NCI-H345 (cell line): ENCODE measurements at places on chromosomes 2 and 18.

- DNase-seq, result no peak
Observed at GRCh38 chr2:230593765-230594164, 118.9 kb upstream of the CAB39 start.

- DNase-seq, result no peak
Observed at GRCh38 chr18:28594034-28594433, 417.1 kb upstream of the CDH2 start.

DNA sequence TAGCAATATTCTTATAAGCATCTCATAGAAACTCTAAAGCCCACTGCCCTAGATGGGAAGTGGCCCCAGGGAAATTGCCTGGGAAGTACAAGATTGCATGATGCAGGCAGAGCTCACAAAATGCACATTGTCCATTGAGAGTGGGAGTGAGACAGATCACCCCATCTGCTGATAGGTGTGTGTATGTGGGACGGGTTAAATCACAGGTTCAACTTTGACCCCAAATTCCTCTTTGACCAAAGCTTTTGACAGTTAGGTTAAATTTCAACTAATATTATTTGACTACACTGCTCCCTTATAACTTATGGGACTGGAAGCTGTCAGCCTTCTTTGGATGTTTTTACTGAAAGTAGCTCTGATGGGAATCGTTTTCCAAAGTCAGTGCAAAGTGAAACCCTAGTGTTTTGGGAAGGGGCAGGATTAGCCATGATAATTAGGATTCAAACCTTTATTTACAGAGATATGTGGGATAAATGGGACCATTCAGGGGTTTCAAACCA, 11.4 kb upstream of the FABP1 start:
- no peak for DNase-seq

DNA sequence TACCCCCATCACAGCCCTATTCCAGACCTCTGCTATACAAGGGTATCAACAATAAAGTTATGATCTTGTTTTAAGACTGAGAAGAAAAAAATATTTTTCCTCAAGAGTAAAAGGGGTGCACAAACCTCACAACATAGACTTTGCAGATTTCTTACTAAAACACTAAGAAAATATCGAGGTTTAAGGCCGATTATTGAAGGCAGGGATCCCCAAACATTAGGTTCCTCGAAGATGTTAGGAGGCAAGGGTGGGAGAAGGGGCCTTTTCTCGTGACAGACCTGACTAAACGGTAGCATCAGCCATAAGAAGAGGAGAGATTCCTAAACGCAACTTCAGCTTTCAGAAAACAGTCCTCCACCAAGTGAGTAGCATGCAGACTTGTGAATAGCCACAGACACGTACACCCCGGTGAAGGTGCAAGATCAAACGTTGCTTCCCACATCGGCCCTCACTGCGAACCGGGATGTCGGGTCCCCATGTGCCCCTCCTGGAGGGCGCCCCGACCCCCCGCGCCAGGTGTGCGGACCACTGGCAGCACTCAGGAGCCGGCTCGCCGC, 678 bp downstream of the PIAS2 start:
- DNase-seq, result peak; percentile 36

DNA sequence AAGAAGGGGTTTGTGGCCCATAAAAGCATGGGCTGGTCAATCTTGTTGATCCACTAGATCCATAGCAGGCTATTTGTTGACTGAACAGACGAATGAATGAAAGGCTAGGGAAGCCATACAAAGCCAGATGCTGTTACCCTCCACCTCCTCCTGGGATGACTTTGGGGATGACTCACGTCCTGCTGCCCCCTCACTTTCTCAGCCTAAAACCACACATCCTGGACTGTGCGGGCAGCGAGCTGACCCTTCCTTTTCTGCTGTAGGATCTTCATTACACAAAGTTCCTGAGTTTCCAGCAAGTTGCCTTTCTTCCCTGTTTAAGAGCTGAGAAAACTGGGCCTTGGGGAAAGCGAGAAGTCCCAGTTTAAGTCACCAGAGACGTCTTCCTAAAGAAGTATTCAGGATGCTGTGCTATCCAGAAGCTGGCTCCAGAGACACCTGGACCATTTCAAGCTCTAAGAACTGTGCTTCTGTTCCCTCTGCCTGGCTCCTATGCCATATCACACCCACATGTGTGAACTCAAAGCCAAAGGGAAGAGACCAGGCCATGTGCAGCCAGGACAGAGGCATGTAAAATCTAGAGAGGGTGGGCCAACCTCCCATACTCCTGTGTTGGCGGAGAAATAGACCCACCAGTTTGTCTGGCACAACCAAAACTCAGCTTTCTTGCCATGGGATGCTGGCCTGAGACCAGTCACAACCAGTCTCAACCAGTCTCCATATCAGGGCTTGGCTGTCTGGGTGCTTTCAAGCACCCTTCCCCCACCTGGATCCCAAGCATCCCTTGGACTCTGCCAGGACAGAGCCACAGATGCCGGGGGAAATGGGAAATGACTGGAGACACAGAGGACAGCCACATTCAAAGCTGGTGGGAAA, 4.7 kb upstream of the SLC20A1 start:
- no peak for DNase-seq

DNA sequence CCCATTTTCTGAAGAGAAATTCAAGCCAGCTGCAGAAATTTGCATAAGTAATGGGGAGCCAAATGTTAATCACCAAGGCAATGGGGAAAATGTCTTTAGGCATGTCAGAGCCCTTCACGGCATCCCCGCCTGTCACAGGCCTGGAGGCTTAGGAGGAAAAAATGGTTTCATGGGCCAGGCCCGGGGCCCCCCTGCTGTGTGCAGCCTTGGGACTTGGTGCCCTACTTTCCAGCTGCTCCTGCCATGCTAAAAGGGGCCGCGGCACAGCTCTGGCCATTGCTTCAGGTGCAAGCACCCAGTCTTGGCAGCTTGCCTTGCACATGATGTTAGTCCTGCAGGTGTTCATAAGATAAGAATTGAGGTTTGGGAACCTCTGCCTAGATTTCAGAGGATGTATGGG, 1235.7 kb downstream of the DPP10 start:
- DNase-seq, result no peak

- no peak for DNase-seq
Observed at GRCh38 chr2:45675263-45675812, 23.9 kb downstream of the PRKCE start.

DNA sequence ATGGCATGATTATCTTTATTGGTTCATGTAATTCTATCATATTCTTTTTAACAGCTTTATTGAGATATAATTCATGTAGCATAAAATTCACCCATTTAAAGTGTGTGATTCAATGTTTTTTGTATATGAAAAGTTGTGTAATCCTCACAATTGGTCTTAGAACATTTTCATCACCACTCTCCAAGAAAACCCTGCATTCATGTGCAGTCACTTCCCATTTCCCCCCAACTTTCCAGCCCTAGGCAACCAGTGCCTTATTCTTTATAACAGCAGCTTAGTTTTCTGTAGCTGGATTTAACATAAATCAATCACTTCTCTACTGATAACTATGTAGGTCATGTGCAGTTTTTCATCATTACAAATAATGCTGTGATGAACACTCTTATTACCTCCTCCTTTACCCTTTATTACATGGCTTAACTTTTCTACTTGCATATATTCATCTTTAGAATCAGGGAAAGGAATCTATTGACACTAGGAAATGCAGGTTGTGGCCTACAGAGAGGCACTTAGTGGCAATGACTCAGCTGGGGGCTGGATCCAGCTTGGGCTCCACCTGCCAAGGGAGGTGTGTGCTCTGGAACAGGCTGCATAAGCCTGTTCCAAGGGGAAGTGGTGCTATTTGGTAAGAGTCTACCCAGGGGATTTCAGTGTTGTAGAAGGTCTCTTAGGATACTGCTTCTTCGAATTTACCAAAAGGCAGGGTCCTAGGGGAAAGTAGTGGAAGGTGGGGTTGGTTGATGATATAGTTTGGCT, 89.1 kb downstream of the ETAA1 start:
- no peak for DNase-seq

DNA sequence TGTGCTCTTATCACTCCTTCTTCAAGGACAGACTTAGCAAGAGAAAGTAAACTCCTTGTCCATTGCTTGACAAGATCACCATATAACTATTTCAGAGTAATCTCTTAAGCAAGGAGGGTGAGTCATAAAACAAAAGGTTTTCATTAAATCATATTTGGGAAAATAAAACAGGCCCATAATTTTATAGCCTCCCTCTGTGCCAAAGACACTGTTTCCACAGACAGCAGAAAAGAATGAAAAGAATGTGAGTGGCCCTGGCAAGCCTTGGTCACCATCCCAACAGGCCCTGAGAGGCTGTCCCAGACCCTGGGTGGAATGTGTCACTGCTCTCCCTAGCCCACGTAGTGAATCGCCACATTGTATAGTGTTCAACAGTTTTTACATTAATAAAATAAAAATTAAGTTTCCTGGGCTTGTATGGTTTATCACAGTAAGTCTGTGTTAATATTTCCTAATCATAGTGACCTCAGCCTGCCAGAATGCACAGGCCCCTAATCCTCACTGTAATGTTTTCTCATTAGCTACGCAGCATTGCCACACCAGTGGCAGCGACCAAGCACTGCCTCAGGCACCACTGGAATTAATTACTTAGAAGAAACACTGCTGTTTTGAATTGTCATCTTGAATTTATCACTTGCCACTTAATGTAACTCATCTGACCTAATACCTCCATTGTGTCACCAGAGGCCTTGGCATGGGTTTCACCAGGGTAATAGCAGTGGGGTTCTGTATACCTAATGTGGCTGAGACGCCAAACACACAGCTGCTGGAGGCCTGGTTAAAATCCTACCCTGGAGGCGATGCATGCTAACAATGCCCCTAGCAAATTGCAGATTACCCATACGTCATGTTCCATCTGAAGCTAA, 401.9 kb downstream of the LNPK start:
- DNase-seq, result peak; percentile 35

GRCh38 chr2:16620590-16620989, 45.0 kb downstream of the CYRIA start:
- DNase-seq, result no peak

- no peak for DNase-seq
Observed at GRCh38 chr2:70305531-70305930, 3.7 kb upstream of the FAM136A start.

DNA sequence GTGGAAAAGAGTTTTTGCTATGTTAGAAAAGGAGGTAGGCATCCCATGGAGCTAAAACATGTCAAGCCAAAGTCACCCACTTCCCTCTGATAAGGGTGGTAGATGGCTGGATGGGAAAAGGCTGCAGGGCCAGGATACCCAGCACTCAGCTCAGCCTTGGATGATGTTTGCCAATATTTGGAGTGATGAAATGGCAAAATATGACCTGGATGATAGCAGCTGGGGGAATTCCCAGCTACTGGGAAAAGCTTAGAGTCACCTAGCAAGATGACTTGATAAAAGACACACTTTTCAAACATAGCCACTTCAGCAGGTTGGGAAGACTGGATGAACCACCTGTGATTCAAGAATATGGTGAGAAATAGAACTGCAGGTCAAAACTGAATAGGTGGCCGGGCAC, 10.1 kb downstream of the RFX8 start:
- DNase-seq, result no peak

DNA sequence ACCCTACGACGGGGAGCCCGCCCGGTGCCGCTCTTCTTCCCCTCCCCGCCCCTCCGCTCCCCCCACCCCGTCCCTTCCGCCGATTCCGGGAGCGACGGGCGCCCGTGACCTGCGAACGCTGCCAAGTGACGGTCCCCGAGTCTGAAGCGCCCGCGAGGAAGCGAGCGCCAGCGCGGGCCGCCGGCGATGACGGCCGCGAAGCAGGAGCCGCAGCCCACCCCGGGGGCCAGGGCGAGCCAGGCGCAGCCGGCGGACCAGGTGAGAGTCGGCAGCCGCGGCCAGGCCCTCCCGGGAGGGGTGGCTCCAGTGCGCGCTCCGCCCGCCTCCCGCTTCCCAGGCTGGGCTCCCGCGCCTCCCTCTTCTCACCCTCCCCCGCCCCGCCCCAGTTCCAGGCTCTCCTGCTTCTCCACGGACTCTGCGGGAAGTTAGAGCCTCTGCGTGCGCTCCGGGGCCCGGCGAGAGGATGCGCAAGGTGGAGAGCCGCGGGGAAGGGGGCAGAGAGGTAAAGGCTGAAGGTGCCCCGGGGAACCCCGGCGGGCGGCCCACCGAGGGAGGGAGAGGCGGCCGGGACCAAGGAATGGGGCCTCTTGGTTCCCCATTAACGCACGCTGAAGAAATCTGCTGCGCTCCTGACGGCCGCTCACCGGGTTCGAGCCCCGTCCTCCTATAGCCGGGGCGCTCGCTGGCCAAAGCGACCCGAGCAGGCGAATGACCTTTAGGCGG, 719.5 kb downstream of the DPP10 start:
- DNase-seq, result no peak

- no peak for DNase-seq
Observed at GRCh38 chr2:232741972-232742371, 34.4 kb downstream of the KCNJ13 start.

- DNase-seq, result no peak
Observed at GRCh38 chr2:169280502-169280901, 81.8 kb downstream of the LRP2 start.
